ENCODE measurements at places on chromosomes 12 and 14. TPM values are rescaled to one million over a fixed set of nuclear protein-coding genes. Genes with fewer than 3 reads are reported as not detected.
A peak's percentile ranks its signal among the peaks of the same experiment; 100 is the strongest.

DNA sequence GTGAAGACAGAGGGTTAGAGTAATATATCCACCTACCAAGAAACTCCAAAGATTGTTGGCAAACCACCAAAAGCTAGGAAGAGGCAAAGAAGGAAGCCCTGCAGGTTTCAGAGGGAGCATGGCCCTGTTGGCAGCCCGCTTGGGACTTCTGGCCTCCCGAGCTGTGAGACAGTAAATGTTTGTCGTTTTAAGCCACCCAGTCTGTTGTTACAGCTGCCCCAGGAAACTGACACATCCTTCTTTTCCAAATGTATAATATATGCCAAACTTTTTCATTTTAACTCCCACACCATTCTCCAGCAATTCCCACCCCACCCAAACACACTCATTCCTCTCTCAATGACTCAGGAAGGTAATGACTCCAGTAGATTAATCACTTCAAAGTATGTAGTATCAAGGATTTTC is 74.0 kb downstream of the RPS29 start:
- no peak overlapping the region for H3K27ac ChIP-seq
- H3K4me3 ChIP-seq = no peak overlapping the region
- DNase-seq = no peak
- peaks cover 1% of the 10 kb centered on the region for H3K27me3 ChIP-seq
- no peaks in the 10 kb centered on the region for H3K4me1 ChIP-seq

- no peaks in the 10 kb centered on the region for H3K4me1 ChIP-seq
- no peak overlapping the region for H3K4me3 ChIP-seq
Observed at GRCh38 chr14:75022655-75023054, 19.9 kb downstream of the EIF2B2 start.

DNA sequence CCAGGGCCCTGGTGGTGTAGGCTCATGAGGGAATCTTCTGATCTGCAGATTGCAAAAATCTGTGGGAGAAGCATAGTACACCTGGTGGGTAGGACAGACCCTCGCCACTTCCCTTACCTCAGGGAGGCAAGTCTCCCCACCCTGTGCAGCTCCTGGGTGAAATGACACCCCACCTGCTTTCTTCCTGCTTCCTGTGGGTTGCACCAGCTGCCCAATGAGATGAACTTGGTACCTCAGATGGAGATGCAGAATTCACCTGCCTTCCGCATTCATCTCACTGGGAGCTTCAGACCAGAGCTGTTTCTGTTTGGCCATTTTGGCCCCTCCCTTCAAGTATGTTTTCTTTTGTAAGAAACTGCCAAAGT is 4.7 kb downstream of the CLEC2D start:
- H3K4me3 ChIP-seq = peak overlapping the region; percentile 90
- DNase-seq = peak; percentile 56
- peaks cover 72% of the 10 kb centered on the region for H3K4me1 ChIP-seq
- peak overlapping the region; percentile 97 for H3K27ac ChIP-seq

DNA sequence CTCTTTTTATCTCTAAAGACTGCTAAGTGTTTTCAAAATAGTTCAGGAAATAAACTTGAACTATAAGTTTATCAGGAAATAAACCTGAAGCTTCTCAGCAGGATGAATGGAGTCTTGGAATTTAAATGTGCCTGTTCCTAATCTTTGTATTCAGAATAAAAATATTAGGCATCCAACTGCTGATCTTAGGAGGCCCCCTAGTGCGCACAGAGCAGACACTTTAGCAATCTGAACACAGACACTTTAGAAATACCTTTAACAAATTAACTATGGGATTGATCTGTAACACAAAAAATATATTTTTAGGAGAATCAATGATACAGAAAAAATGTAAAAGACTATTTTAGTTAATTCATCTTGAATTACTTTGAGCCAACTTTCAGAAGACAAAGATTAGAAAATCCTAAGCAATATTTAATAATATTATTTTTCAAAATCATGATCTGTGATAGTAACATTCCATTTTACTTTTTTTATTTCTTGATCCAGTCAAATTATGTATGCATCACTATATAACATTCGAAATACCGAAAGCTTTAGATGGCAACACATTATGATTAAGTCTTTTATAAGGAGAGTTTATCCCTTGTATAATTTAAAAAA is 80.9 kb downstream of the SLC41A2 start:
- H3K36me3 ChIP-seq = peaks cover 10% of the 10 kb centered on the region
- peaks cover 2% of the 10 kb centered on the region for H3K27me3 ChIP-seq
- H3K4me1 ChIP-seq = peaks cover 21% of the 10 kb centered on the region
- DNase-seq = no peak
- H3K4me3 ChIP-seq = no peak overlapping the region

Gene TMEM106C
- total RNA-seq = 143 TPM

DNA sequence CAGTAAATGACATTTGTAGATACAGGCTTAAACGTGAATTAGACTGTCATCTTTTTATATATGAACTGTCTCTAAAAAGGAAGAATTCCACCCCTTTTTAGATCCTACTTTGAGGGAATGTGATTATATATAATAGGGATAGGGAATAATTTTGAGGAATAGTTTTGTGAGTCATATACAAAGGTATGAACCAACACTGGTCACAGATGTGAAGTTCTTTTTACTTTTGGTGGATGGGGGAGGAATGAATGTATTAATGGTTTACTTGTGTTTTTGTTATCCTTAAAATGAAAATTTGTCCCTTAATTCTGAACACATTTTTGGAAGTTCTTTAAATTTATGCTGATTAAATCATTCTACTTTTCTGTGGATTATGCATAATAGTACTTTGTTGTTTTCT is 30.4 kb downstream of the FRS2 start:
- peaks cover 19% of the 10 kb centered on the region for H3K4me1 ChIP-seq
- H3K36me3 ChIP-seq = no peaks in the 10 kb centered on the region
- DNase-seq = no peak
- no peak overlapping the region for H3K4me3 ChIP-seq
- no peak overlapping the region for H3K27ac ChIP-seq

Gene SLC5A8
- not detected for total RNA-seq

DNA sequence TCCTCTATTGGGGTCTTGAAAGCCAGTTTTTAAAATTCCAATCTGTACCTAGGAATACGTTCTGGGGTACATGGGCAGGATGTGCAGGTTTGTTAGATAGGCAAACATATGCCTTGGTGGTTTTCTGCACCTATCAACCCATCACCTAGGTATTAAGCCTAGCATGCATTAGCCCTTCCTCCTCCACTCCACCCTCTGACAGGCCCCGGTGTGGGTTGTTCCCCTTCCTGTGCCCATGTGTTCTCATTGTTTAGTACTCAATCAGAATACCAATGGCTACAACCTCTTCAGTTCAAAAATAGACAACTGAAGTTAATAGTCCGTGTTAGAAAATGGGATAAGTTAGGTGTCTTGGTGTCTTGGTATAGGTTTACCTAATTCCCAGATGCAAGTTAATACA is 3.4 kb downstream of the NTS start:
- no peaks in the 10 kb centered on the region for H3K27me3 ChIP-seq
- DNase-seq = no peak
- no peak overlapping the region for H3K4me3 ChIP-seq
- no peak overlapping the region for H3K27ac ChIP-seq

GRCh38 chr14:63912286-63912685 is 59.5 kb downstream of the SYNE2 start:
- DNase-seq = no peak
- H3K36me3 ChIP-seq = peaks cover 25% of the 10 kb centered on the region
- no peak overlapping the region for H3K27ac ChIP-seq
- H3K27me3 ChIP-seq = no peaks in the 10 kb centered on the region

DNA sequence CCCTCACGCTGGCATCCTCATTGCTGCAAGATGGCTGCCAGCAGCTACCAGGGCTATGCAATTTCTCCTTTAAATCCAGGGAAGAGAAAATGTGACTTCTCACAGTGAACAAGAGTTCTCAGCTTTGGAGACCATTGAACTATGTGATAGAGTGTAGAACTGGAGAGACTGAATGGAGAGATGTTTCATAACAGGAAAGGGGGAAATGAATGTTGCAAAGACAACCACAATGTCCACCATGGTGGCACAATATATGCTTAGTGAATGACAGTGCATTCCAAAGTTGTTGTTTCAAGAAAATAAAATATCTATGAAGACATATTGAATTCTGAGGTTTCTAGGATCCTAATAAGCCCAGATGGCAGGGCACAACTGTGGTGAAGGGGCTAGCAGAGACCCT is 13.2 kb upstream of the COCH start:
- no peak for DNase-seq
- no peak overlapping the region for H3K4me3 ChIP-seq
- H3K4me1 ChIP-seq = peaks cover 6% of the 10 kb centered on the region
- no peak overlapping the region for H3K27ac ChIP-seq
- H3K36me3 ChIP-seq = no peaks in the 10 kb centered on the region

GRCh38 chr12:74365178-74365964 is 172.3 kb upstream of the ATXN7L3B start:
- H3K4me1 ChIP-seq = no peaks in the 10 kb centered on the region
- no peak overlapping the region for H3K27ac ChIP-seq
- DNase-seq = no peak
- H3K36me3 ChIP-seq = no peaks in the 10 kb centered on the region

Gene KLRC3
- not detected for total RNA-seq

Gene PLCZ1
- not detected for total RNA-seq

GRCh38 chr12:127125607-127126259 is 1141.2 kb upstream of the TMEM132C start:
- H3K4me1 ChIP-seq = peaks cover 18% of the 10 kb centered on the region
- H3K27me3 ChIP-seq = no peaks in the 10 kb centered on the region
- H3K27ac ChIP-seq = peak overlapping the region; percentile 80

Gene SLCO1B3
- not detected for total RNA-seq

Gene PMEL
- total RNA-seq = not detected

Gene AMDHD1
- 0.21 TPM for total RNA-seq

- no peaks in the 10 kb centered on the region for H3K36me3 ChIP-seq
- no peak overlapping the region for H3K27ac ChIP-seq
- no peak for DNase-seq
- peaks cover 28% of the 10 kb centered on the region for H3K4me1 ChIP-seq
Observed at GRCh38 chr12:50927766-50928224, 24.5 kb upstream of the HIGD1C start.

DNA sequence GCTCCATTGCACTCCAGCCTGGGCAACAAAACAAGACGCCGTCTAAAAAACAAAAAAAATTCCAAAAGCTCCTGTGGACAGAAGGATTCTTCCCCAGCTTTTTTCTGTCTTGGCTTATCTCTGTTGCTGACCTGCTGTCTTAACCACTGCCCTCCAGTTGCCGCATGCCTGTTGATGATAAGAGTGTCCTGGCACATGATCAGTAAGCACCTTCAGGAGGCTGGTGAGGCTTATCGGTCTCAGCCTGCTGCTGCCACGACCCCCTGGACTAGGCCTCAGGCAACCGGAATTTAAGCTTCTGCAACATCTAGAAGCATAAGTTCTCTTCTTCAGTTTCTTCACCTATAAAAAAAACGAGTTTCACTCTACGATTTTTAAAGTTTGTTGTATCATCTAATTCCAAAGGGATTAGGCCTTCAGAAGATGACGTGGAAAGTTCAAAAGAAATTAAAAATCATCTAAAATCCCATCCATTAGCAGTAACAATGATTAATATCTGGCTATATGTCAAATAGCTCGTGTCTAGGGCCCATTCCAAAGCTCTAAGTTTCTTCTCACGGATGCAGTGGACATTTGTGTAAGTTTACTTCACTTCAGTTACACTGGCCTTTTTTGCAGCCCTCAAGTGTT is 46.4 kb downstream of the RESF1 start:
- H3K36me3 ChIP-seq = peaks cover 9% of the 10 kb centered on the region
- no peak overlapping the region for H3K27ac ChIP-seq
- no peak for DNase-seq
- H3K4me3 ChIP-seq = no peak overlapping the region

- peak overlapping the region; percentile 78 for H3K27ac ChIP-seq
- peaks cover 29% of the 10 kb centered on the region for H3K4me1 ChIP-seq
- peaks cover 53% of the 10 kb centered on the region for H3K27me3 ChIP-seq
- peak overlapping the region; percentile 95 for H3K4me3 ChIP-seq
Observed at GRCh38 chr14:72892879-72893635, 844 bp downstream of the DPF3 start.

DNA sequence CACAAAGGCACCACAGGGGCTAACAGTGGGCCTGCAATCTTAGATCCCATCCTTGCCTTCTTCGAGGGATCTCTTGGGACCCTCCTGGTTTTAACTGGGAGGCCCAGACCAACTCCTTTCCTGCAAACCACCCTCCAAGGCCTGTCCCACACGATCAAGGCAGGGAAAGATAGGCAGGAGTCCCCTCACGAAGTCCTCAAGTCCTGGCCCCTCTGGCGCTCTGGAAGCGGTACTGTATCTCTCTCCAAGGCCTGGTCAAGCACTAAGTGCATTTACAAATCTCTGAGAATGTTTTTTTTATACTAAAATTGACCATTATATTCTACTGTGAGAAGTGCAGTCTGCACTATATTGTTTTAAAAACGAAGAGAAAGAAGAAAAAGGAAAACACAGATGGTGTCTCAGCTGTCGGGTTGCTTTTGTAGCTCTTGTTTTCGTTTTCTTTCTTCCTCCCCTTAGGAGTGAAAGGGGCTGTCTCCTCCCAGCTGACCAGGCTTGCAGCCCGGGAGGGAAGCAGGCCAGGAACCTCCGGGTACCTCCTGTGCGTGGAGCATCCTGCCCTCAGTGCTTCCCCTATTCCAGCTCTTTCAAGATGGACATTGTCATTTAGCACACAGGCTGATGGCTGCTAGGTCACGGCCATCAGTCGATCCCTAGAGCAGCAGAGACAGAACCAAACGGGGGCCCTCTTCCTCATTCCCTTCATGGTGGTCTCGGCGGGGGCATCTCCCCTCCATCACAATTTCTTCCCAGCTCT is 56.7 kb downstream of the FAM222A start:
- H3K4me3 ChIP-seq = no peak overlapping the region
- no peak for DNase-seq
- no peaks in the 10 kb centered on the region for H3K4me1 ChIP-seq
- peaks cover 8% of the 10 kb centered on the region for H3K27me3 ChIP-seq

- peaks cover 7% of the 10 kb centered on the region for H3K4me1 ChIP-seq
- peaks cover 2% of the 10 kb centered on the region for H3K27me3 ChIP-seq
- H3K4me3 ChIP-seq = no peak overlapping the region
- no peak overlapping the region for H3K27ac ChIP-seq
- H3K36me3 ChIP-seq = no peaks in the 10 kb centered on the region
Observed at GRCh38 chr12:119369907-119370546, 35.5 kb downstream of the CCDC60 start.

Gene SMCO2
- total RNA-seq = 1.8 TPM

DNA sequence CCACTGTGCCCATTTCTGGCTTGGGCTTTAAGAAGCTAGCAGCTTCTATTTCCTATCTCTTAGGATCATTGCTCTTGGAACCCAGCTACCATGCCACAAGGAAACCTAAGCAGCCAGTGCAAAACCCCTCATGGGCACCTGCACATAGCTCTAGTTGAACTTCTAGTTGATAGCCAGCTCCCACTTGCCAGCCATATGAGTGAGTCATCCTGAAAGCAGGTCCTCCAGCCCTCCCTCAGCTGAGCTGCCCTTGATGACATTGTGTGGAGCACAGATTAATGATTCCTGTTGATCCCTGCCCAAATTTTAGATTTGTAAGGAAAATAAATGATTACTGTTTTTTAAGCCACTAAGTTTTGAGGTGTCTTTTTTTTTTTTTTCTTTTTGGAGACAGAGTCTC is 234.2 kb upstream of the FBXO33 start:
- no peak for DNase-seq
- no peak overlapping the region for H3K27ac ChIP-seq
- no peak overlapping the region for H3K4me3 ChIP-seq
- no peaks in the 10 kb centered on the region for H3K4me1 ChIP-seq

All from activated T-helper 1 cell treated with anti-CD3 and anti-CD28 coated beads, Interleukin-12 subunit alpha, Interleukin-12 subunit beta, Interleukin-2, Interleukin-4 antibody, amounts not matched to agents 30 ng/mL and 10 ng/mL and 1 ng/mL, durations not matched to agents 14 hours and 24 hours and 36 hours (primary cell).